ENCODE measurements at places on chromosomes 13 and 19. TPM values are rescaled to one million over a fixed set of nuclear protein-coding genes. Genes with fewer than 3 reads are reported as not detected.

LAIR2 gene
- total RNA-seq: not detected

ING1 gene
- 26.9 TPM for total RNA-seq

PRTN3 gene
- 0.61 TPM for total RNA-seq

RPL18 gene
- total RNA-seq: 1,987 TPM

CEBPA gene
- total RNA-seq: 5.6 TPM

SPIB gene
- 4.7 TPM for total RNA-seq

PLIN4 gene
- total RNA-seq: 0.35 TPM

ZNF497 gene
- total RNA-seq: 1.7 TPM

GJB6 gene
- total RNA-seq: not detected

STOML3 gene
- total RNA-seq: not detected

KLK13 gene
- 5.0 TPM for total RNA-seq

MEIOSIN gene
- 0.11 TPM for total RNA-seq

ZNF433 gene
- 2.9 TPM for total RNA-seq

URAD gene
- not detected for total RNA-seq

SHANK1 gene
- 3.9 TPM for total RNA-seq

- DNase-seq: no peak
These were observed 1.0 kb downstream of the AXL start for GRCh38 chr19:41219924-41220567.

DNA sequence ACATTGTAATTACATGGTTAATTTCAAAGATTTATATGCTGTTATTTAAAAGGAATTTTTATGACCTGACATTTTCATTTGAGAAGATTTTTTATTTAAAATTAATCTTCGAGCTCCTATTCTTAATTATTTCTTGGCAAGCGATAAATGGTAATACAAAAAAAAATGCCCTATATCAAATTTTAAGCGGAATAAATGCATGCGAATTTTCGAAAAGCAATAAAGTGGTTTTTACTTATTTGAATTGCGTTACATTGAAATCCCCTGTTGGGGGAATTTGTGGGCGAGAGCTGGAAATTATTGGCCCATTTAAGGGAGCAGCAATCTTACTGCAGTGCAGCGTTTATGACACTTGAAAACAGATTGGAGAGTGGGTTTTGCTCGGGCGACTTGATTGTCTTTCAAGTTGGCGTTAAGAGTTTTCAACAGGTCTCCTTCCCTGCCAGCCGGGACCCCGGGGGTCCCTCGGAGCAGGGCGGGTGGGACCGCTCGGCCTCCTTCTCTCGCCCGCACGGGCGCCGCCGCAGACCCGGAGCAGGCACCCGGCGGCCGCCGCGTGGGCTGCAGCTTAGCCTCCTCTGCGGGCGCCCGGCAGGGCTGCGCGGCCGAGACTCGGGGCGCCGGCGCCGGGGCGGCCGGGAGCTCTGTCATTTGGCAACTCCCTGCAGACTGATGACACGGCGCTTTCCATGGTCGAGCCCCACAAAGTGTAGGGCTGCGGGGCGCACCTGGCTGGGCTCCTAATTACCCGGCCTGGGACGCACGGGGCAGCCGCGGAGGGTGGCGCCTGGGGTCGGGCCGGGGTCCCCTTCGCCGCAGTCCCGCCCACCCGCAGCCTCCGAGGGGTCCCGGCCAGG is 255.1 kb upstream of the SOX21 start:
- peak; percentile 57 for DNase-seq

- DNase-seq: no peak
These were observed 1674.5 kb upstream of the SLC10A2 start for GRCh38 chr13:104740641-104741222.

GRCh38 chr13:113329656-113330312 is 32.7 kb downstream of the LAMP1 start:
- DNase-seq: no peak

- peak; percentile 40 for DNase-seq
These were observed 173.1 kb upstream of the SOX1 start for GRCh38 chr13:111893607-111894443.

GRCh38 chr13:26749285-26749684 is 11.3 kb downstream of the GPR12 start:
- DNase-seq: no peak

GRCh38 chr13:113900646-113901045 is 36.8 kb upstream of the GAS6 start:
- no peak for DNase-seq

- DNase-seq: peak; percentile 92
These were observed 50.6 kb downstream of the CELF5 start for GRCh38 chr19:3274942-3275582.

GRCh38 chr13:69866555-69866954 is 241.1 kb upstream of the ATXN8OS start:
- no peak for DNase-seq

DNA sequence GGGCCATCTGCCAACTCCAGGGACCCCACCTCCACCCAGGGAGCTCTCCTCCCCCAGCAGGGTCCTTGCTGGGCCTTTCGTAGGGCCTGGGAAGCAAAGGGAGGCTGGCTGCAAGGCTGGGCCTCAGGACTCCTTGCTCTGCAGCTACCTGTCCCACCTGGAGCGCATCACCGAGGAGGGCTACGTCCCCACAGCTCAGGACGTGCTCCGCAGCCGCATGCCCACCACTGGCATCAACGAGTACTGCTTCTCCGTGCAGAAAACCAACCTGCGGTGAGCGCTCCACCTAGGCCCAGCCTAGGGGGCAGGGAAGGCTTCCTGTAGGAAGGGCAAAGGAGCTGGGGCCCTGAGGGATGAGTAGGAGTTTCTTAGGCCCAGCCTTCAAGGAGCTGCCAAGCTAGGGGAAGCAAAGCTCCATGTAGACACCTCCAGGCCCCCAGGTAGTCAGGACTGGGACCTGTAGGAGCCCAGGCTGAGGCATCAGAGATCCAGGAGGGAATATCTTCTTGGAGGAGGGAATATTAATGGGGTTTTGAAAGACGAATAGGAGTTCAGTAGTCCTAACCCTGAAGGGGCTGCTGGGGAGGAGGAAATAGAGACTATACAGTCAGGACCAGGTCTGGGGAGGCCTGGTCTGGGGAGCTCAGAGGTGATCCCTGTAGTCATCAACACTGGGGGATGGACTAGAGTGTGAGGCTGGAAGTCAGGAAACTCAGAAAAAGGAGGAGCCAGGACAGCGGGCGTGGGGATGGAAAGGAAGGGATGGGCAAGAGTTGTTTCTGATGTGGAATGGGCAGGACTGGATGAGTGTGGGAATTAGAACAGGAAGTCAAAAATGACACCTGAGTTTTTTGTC is 16.0 kb downstream of the GNA15 start:
- no peak for DNase-seq

GRCh38 chr13:52845766-52846566 is 2.5 kb downstream of the PCDH8 start:
- DNase-seq: peak; percentile 84

DNA sequence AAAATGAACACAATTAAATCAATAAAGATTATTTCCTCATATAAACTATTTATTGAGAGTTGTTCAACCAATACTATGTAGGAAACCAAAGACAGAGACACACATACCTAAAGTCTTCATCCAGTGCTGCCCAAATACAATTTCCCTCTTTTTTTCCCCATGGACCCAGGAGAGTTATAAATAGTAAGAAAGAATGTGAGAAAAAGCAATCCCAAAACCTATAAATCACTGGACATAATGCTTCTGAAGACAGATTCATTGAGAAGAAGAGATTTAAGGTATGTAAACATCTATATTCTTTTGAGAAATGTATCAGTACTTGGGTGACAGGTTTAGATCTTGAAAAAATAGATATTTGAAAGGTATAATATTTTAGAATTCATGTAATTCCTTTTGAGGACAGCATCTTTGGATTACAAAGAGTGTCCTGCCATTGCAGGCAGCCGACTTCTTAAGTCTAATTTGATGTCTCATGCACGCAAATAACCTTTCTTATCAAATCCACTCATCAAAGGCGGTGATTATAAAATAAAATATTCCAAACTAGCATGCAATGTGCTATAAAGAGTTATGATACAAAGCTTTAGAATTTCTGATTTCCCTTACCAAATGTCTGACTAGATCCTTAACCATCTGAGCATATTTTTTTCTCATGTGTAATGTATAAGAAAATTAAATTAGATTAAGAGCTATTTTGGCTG is 739.4 kb downstream of the LIG4 start:
- DNase-seq: no peak

DNA sequence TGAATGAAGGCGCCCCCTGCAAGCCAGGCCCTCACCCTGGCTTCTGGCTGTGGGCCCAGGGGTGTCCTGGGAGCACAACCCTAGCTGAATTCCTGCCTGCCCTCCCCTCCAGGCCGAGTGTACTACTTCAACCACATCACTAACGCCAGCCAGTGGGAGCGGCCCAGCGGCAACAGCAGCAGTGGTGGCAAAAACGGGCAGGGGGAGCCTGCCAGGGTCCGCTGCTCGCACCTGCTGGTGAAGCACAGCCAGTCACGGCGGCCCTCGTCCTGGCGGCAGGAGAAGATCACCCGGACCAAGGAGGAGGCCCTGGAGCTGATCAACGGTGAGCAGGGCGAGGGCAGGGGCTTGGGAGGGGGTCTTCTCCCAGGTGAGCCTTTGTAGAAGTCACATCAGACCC is 3.2 kb downstream of the PIN1 start:
- DNase-seq: no peak

- no peak for DNase-seq
These were observed 684.5 kb upstream of the SLITRK1 start for GRCh38 chr13:84566780-84567179.

DNA sequence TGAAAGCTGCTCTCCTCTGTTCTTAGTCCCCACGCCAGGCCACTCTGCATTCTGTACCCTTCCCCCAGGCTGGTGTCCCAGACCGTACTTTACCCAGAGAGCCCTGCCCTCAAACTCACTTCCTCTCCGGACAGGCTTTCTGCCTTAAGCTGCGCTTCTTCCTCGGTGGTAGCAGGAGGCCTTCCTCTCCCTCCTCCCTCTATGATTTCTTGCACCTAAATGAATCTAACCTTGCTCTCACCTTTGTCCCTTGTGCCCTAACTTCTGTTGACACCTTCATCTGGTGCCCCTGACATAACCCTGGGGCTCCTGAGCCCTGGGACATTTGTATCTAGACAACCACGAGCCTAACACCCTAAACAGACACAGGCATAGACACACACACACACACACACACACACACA is 29.6 kb upstream of the CEACAM21 start:
- no peak for DNase-seq

GRCh38 chr19:37227996-37228395 is 10.0 kb downstream of the ZNF383 start:
- peak; percentile 81 for DNase-seq

- DNase-seq: no peak
These were observed 457.3 kb downstream of the EFNB2 start for GRCh38 chr13:106078191-106078590.

DNA sequence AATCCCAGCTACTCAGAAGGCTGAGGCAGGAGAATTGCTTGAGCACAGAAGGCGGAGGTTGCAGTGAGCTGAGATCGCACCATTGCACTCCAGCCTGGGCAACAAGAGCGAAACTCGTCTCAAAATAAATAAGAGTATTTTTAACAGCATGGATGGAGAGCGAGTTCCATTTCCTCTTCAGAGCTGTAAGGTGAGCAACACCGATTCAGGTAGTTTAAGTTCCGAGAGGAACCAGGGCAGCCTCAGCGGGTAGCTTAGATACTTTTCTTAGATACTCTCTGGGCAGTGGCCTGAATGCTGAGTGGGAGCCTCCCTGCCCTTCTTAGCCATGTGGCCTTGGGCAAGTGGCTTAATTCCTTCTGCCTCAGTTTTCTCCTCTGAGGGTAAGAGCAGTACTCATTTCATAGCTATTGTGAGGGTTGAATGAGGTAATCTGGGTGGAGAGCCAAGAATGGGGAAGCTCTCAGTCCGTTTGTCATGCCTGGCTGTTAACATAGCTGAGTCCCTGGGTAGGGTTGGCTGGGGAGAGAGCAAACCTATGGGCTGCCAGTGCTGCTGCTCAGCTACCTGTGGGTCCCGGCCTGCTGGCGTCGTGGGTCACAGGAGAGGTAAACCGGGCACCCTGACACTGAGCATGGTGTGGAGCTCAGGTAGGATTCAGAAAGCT is 4.1 kb downstream of the ATP11A start:
- DNase-seq: peak; percentile 10

DNA sequence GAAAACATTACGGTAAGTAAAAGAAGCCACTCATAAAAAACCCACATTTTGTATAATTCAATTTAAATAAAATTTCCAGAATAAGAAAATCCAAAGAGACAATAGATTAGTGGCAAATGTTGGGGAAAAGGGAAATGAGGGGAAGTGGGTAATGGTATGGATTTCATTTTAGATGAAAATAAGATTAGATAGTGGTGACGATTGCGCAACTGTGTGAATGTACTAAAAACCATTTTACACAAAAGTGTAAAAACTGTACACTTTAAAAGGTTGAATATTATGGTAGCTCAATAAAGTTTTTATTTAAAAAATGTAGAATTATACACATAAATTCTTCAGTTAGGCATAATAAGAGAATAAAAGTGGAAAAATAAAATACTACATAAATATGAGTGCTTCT is 3.7 kb downstream of the MBD3L1 start:
- DNase-seq: no peak

GRCh38 chr19:54469496-54469934 is 3.6 kb downstream of the CDC42EP5 start:
- no peak for DNase-seq

GRCh38 chr19:55389386-55390317 is 3.9 kb downstream of the RPL28 start:
- no peak for DNase-seq

- DNase-seq: no peak
These were observed 7.3 kb downstream of the ZNF555 start for GRCh38 chr19:2848616-2849015.

- DNase-seq: no peak
These were observed 22.7 kb downstream of the VRK3 start for GRCh38 chr19:50002386-50002960.

DNA sequence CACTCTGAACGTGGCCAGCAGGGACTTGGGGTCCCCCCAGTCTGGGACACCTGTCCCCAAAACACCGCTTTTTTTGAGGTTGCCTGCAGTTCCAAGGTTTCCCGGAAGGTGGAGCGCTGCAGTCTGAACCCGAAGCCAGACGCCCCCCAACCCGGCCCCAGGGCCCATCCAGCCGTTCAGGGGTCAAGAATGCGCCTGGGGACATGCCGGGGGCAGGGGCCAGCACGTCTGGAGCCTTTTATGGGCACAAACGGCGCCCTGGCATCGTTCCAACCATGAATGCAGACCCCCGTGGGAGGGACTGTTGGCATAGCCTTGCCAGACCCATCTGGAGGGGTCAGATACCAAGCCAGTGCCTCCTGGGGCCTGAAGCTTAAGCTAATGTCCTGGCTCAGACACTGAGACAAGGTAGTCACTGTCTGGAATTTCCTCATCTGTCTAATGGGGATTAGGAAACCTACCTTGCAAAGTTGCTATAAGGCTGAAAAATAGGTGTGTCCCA is 6.9 kb downstream of the S1PR5 start:
- DNase-seq: peak; percentile 88

All from WTC11 (cell line).